Activated CD8-positive, alpha-beta memory T cell treated with anti-CD3 and anti-CD28 coated beads for 4 hours (primary cell): ENCODE measurements at places on chromosomes 6 and 20.

DNA sequence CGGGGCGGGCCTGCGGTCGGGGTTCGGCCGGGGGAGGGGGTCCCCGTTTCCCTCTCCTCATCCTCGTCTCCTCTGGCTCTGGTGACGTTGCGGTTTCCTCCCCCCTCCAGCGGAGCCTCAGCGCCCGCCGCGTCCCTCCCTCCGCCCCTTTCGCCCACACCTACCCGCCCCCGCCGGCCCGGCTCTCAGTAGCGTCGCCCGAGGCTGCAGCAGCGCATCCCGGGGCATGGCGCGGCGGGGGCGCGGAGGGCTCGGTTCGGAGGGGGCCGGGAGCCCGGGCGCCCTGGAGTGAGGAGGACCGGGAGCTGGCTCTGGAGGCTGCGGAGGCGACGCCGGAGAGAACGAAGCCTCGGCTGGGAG, at the start of gene DSE:
TSS of gene DSE (plus strand) at position 188 of the 360 bp plus-strand sequence. CDS start 28,304 bp downstream, outside the sequence.
- DNase-seq, result peak; percentile 50

DNA sequence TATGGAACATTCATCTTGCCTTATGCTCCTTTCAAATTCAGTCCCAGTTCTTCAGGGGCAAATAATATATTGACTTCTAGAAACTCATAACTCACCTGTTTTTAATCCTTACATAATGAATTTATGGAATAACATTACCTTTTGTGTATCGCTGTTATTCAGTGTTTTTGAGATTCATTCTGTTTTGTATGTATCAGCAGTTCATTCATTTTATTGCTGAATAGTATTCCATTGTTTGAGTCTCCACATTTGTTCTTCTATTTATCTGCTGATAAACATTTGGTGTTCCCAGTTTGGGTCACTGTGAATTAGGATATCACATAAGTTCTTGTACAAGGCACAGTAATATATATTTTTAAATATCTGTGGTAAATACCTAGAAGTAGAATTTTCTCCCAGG, 5.1 kb downstream of the SEMG2 start:
- DNase-seq, result no peak

DNA sequence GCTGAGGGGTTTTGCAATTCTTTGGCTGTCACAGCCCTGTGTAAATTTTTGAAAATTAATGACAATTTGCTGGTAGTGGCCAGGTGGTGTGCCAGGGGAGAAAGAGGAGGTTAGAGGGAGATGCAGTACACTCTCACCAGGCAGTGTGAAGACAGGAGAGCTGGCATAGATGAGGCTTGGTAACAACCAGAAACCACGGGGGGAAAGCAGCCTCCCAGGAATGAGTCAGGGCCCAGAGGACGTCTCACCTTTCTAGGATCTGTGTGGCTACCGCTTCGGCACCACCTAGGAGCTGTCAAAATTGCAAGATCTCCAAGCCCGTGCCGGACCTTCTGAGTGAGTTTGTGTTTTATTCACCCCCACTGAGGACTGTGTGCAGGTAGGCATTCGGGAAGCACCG, 171.4 kb downstream of the PACRG start:
- DNase-seq, result no peak

- no peak for DNase-seq
Observed at GRCh38 chr20:6886065-6886729, 118.7 kb downstream of the BMP2 start.

GRCh38 chr6:167396659-167397490, 72.0 kb downstream of the TTLL2 start:
- no peak for DNase-seq

- no peak for DNase-seq
Observed at GRCh38 chr20:61973515-61974356, 91.9 kb downstream of the TAF4 start.

DNA sequence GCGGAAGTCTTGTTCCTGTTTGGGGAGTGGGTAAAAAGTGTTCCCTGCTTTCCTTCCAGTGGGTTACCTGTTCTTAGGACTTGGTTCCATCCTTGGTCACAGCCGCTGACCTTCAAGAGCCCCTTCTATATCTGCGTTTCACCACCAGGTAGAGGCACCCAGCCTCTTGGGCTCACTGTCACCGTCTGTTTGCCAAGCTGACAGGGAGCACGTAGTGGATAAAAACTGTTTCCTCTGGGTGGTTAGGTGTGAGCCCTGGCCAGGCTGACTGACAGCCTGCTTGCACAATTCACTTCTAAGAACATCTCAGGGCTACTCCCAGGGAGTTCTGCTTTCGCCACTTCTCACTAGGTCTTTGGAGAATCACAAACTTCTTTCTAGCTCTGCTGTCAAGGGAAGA, 1.8 kb upstream of the JPH2 start:
- no peak for DNase-seq

DNA sequence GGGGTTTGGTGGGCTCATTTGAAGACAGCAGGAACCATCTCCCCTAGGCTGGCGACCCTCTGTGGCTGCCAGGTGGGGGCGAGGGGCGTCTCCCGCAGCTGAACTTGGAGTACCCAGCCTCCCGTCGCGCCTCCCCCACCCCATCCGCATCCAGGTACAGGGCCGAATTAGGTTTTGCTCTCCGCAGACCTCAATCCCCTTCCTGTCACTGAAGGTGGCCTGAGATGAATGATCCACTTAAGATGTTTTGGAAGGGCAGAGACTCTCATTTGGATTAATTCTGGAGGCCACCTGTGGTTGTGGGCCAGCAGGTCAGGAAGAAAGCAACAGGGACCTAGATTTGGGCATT, 493 bp downstream of the CD83 start:
- DNase-seq, result no peak

DNA sequence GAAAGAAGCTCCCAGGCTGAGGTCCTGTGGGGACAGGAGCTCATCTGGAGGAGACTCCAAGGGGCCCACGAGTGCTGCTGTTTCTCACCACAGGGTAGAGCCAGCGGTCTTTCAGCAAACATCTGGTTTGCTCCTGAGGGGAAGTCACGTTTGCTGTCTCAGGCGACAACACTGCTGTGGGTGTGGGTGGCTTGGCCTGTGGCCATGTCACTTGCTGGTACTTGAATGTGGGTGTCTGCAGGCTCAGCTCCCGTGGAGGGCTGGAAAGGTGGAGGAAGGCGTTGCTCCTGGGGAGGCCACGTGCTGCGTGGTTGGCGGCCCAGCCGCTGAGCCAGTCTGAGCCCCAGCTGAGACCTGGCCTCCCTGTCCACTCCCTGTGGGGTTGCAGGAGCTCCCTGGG, 52.8 kb upstream of the MPC1 start:
- peak; percentile 20 for DNase-seq

- no peak for DNase-seq
Observed at GRCh38 chr6:134936931-134937330, 13.0 kb downstream of the ALDH8A1 start.

DNA sequence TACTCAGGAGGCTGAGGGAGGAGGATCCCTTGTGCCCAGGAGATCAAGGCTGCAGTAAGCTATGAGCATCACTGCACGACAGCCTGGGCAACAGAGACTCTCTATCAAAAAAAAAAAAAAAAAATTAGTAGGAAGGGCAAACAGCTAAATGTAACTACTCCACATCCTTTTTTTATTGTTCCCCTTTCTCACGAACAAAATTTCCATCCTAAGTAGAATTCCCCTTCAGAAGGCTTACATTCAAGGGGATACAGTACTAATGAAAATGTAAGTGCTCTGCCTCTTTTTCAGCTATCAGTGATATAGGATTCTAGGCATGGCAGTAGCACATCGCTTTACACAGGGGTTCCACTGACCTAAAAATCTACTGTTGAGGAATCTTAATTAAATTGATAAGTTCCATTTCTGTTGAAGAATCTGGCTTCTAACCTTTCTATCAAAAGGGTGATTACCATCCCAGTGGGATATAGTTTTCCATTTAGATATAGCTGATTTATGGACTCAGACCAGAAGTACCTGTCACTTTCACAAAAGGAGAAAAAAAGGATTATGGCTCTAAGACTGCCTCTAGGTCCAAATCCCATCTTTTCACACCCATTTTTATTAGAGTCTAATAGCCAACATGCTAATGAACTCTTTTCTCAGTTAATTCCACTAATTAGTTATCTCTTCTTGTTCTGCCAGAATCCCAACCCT, 2.6 kb downstream of the B4GALT5 start:
- DNase-seq, result no peak

DNA sequence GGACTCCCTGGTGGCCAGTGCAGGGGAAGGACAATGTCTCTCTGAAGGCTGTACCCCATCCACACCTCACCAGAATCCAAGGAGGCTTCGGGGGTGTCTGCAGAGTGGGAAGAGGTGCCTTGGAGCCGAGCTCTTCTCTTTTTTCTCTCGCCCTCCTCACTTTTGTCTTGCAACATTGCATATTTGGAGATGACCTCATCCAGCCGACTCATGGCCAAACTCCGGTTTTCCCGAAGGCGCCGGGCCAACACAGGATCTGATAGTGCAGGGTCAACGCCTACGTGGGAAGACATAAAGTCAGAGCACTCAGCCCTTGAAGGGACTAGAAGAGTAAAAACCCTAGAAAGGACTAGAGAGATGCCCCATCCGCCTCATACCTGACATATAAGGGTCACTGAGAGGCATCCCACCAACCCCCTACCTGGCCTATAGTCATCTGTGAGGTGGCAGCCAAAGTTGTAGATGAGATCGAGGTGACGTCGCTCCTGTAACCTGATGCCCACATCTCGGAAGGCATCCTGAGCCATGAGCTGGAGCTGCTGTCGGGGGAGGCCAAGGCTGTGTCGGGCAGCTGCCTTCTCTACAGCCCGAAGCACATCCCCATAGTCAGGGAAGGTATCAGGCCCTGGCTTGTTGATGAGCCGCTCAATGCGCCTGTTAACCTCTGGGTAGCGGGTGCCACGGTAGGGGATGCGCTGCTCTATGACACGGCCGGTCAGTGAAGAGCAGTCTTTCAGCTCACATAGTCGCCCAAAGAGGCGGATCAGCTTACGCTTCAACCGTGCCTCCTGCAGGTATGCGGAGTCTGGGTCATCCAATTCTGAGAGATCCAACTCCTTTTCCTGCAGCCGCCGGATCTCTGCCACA, 3.0 kb upstream of the ZBTB22 start:
- no peak for DNase-seq

GRCh38 chr6:41840326-41840725, 52.8 kb downstream of the TOMM6 start:
- DNase-seq, result no peak

- DNase-seq, result no peak
Observed at GRCh38 chr6:7035837-7036249, 71.9 kb upstream of the RREB1 start.

DNA sequence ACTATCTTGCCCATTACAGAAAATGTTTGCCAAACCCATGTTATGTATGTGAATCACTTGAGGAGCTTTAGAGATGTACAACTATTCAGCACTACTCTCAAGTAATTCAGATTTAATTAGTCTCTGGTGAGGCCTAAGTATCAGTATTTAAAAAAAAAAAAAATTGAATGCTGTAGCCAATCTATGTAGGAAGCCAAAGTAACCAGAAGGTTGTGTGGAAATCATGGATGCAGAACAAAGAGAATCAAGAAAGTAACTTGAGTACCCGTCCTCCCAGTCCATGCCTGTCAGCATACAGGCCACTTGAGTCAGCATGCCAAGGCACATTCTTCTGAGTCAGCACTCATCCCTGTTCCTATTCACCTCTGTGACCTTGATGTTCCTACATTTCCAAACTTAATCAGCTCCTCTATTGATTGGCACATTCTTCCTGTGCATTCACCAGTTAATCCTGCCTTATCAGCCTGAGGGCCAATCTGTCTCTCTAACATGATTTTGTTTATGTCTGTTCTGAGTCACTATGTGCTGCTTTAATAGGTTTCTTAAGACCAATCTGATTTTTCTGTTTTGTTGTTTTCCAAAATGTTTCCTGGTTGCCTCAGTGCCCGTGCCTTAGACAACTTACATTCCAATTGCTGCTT, 165.6 kb downstream of the KCNQ5 start:
- DNase-seq, result no peak

DNA sequence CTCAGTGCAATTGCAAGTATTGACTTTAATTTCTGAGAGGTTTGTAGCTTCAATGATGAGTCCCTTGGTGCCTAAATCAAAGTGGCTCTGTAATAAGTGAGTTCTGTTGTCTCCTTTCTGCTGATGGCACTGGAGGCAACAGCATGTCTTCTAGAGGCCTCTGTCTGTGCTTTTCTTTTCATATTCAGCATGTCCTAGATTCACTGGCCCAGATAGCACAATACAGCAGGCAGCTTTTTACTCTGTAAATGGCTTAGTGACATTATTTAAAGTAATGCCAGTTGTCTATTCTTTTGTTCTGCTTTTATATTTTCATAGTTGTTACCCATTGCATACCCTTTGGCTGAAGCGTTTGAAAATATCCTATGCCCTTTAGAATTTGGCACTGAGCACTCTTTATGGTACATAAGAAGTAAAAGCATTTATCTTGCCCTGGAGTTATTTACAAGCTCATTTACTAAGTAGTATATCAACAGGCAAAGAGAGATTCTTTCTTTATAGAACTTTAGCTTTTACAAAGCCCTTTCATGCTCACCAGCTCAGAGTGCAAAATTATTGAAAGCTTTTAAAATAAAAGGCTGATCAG, 271.5 kb upstream of the KCNQ5 start:
- no peak for DNase-seq

GRCh38 chr6:134814076-134814695, 135.7 kb downstream of the ALDH8A1 start:
- no peak for DNase-seq

DNA sequence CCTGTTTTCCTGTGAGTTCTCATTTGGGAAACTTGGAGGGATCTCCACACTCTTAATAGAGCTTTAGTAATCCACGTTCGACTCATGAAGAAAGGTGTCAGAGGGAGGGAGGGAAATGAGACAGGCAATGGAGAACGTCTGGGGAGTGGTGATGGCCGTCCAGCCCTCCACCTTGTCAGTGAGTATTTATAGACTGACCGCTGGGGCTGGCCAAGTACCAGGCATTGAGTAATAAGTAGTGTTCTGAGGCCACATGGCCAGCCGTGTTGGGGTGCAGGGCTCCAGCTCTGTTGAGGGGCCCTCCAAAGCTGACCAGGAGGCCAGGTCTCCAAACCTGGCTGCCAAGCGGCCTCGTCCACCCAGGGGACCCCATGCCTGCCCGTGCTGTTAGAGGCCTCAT, 11.3 kb upstream of the DSN1 start:
- no peak for DNase-seq

DNA sequence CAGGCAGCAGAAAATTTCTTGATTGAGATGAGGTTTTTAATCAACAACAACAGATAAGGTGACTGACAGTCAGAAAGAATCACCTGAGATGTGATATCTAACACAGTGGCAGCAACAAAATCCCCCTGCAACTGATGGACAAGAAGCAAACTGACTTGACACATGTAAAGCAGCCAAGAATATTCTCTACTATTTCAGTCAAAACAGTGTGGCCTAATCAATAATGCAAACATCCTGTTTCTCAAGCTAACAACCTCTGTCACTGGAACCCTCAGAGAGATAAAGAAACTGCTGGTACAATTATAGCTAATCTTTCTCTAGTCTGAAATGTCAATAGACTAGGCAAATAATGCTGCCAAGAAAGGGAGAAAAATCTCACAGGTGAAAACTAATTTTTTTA, 4.6 kb upstream of the CGA start:
- DNase-seq, result no peak

DNA sequence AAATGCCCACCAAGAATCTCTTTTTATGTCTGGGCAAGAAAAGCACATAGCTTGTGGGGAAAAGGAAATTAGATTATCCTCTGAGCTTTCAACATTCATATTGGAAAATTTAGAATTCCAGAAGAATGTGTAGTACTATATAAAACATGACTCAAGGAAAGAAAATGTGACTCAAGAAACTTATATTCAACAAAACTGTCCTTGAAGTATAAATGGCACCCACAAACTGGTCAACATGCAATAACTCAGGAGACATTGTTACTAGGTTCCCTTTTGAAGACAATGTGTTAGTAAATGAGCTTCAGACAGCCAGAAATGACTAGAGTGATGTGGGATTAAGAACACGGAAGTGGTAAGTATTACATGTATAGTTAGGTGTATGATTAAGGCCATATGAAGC, 26.1 kb upstream of the TINAG start:
- DNase-seq, result no peak

GRCh38 chr6:36793296-36793912, 45.8 kb downstream of the CPNE5 start:
- no peak for DNase-seq
